Hematopoietic multipotent progenitor cell (in vitro differentiated cells): ENCODE measurements at places on chromosomes 13 and 19.

GRCh38 chr13:113670541-113670940, 3.5 kb downstream of the GRK1 start:
- no peak for DNase-seq

- DNase-seq, result no peak
These were observed 38.5 kb upstream of the ANKRD10 start for GRCh38 chr13:110953416-110953815.

DNA sequence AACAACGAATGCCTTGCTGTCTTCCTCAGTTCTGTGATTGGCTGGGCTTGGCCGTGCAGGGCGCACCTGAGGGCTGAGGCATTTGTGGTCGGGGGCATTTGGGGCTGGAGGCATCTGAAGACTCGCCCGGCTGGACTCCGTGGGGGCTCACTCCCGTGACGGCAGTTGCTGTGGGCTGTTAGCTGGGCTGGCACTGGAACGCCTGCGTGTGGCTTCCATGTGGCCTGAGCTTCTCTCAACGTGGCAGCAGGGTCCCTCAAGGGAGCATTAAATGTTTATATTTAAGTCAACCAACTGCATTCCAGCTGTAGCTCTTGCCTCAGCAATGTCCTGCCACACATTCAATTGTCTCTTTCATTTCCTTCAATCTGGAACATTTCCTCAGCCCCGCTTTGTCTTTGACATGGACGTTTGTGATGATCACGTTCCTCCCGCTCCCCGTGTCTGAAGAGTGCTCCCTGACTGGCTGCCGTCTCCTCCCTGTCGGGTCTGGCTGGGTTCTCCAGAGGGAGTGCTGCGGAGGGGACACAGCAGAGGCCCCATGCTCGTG, 21.0 kb downstream of the CCDC8 start:
- no peak for DNase-seq

GRCh38 chr13:41193469-41193868, 900 bp downstream of the KBTBD7 start:
- DNase-seq, result no peak

- no peak for DNase-seq
These were observed 41.2 kb downstream of the NFIX start for GRCh38 chr19:13036366-13036976.

DNA sequence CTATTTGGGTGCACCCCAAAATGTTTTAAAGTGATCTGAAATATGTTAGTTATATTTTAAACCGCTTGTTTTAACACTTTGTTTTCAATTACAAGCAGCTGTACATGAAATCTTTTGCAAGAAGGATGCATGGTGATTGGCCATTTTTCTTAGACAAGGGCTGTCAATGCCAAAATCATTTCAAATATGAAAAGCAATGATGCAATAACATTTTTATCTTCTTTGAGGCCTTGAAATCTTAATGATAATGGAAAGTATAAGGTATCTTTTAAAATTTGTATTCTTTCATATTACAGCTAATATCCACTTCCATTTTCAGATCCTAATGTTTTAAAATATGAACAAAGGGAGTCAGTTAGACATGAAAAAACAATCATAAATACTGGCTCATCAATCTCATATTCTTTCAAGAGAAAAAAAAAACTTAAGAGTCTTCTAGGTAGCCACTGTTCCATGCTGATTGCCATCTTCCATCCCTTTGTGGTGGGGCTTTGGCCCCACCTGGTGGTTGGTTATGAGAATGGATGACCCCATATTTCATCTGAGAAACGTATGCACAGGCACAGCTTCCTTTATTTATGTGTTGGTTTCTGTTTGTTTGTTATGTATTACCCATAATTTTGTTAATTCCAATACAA, 330.3 kb upstream of the MIR17HG start:
- peak; percentile 61 for DNase-seq

GRCh38 chr19:33649627-33650305, 28.0 kb downstream of the CHST8 start:
- DNase-seq, result no peak

DNA sequence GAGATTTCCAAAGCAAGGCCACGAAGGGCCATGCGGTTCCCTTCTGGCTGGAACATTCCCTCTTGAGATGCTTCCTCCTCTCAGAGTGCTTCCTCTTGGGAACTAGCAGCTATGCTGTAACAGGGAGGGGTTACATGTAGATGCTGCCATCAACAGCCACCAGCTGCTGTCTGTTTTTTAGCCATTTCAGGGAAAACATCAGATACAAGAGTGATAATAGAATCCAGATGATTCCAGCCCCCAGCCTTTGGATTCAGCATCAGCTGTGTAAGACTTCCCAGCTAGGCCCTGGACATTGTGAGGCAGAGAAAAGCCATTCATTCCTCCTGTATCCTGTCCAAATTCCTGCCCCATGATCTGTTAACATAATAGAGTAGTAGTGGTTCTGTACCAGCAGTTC, 8.2 kb upstream of the ZNF177 start:
- no peak for DNase-seq
